CD4-positive, alpha-beta T cell treated with Interferon alpha-2 for 1 hour (primary cell): ENCODE measurements at places on chromosomes 4 and X.

DNA sequence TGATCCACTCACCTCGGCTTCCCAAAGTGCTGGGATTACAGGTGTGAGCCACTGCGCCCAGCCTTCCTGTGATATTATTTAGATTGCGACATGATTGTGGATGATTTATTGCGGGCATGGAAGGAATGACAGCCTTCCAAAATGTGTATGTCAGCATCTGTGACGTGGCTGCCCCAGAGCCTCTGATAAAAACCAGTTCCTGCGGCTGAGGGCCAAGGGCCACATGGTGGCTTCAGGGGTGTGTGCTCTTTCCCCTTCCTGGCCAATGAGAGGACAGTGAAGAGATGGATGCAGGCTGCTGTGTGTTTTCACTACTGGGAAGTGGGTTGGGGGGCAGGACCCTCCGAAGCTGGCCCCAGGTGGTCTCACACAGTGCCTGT, 57.4 kb upstream of the HGFAC start:
- no peak for DNase-seq

DNA sequence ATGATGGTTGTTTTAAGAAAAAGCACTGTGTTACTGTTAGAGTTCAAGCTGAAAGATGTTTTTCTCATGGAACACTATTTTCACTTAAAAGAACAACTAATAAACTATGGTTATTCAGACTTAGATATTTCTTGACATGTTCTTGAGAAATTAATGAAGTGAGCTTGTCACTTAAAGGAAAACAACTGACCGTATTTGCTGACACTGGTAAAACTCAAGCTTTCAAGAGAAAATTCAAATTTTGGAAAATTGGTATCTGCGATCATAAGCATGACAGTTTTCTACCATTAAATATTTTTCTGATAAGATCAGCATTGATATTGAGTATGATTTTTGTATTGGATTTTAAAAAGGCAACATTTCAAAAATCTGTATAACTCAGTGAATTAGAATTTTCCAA, 549.5 kb upstream of the ACTRT1 start:
- no peak for DNase-seq

- DNase-seq, result no peak
Observed at GRCh38 chr4:28378109-28378830, 1517.6 kb downstream of the STIM2 start.

DNA sequence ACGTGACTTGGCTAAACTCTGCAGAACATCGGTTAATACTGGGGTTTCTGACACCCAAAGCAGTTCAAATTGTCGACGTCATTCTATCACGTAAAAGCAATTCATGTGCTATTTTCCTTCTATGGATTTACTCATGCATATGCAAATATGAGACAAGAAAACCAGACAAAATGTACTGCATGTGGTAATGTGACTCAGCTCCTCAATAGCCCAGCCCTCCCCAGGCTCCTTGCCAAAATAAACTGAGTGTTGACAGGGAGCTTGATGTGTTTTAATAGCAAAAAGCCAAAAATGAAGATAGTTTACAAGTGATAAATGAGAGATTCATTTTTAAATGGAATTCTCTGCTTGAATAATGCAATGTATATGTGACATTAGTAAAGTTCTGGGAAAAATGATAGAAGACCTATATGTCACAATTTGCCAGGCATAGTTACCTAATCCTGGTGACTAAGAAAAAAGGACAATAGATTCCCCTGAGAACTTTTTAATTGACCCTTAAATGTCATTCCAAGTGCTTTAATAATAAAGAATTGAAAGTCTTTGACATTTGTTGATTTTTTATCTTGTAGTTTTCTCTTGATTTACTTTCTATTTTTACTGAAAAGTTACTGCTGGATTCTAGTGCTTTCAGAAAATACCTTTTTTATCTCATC, 1700.6 kb upstream of the TENM3 start:
- no peak for DNase-seq
